ENCODE measurements at places on chromosomes 7 and 10.
A peak's percentile ranks its signal among the peaks of the same experiment; 100 is the strongest.

- DNase-seq: no peak
Measured at GRCh38 chr7:148589640-148590039, 926 bp upstream of the C7orf33 start.

GRCh38 chr7:126026421-126027088 lies 1096.9 kb upstream of the POT1 start:
- no peak for DNase-seq

GRCh38 chr7:130942211-130942964 lies 208.4 kb upstream of the KLF14 start:
- no peak for DNase-seq

- DNase-seq: no peak
Measured at GRCh38 chr7:68146983-68147382, 1150.3 kb downstream of the TYW1 start.

DNA sequence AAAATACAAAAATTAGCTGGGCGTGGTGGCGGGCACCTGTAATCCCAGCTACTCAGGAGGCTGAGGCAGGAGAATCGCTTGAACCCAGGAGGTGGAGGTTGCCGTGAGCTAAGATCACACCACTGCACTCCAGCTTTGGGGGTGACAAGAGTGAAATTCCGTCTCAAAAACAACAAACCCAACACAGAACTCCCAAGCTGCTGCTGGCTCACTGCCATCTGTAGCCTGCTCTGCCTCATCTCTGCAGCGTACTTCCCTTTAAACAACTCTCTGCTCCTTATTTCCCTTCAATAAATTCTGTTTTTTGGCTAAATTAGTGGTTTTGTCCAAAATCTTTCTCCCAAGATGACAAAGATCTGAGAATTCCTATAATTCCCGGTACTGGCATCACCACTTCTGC lies 189.2 kb upstream of the GALNT17 start:
- DNase-seq: no peak

GRCh38 chr10:48671914-48672595 lies 12.6 kb upstream of the WDFY4 start:
- DNase-seq: no peak

- DNase-seq: no peak
Measured at GRCh38 chr10:74156919-74157289, 5.9 kb downstream of the ADK start.

DNA sequence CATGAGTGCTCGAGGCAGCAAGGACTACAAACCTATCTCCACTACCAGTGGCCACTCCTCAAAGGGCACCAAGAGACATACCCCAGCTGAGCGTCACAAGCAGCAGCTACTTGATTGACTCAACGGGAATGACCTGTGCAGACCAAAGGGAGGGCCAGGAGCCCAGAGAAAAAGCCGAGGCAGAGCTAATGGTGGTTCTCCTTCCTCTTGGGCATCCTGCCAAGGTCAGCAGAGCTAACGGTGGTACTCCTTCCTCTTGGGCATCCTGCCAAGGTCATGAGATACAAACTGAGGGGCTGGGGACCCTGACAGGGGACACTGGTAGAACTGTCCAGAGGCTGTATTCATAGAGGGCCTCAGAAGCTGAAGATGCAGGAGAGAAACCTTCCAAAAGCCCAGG lies 60.4 kb downstream of the FAM53B start:
- no peak for DNase-seq

GRCh38 chr10:114821915-114822443 lies 399 bp downstream of the FHIP2A start:
- peak; percentile 19 for DNase-seq

GRCh38 chr10:88835910-88836221 lies 15.8 kb downstream of the ANKRD22 start:
- DNase-seq: no peak

DNA sequence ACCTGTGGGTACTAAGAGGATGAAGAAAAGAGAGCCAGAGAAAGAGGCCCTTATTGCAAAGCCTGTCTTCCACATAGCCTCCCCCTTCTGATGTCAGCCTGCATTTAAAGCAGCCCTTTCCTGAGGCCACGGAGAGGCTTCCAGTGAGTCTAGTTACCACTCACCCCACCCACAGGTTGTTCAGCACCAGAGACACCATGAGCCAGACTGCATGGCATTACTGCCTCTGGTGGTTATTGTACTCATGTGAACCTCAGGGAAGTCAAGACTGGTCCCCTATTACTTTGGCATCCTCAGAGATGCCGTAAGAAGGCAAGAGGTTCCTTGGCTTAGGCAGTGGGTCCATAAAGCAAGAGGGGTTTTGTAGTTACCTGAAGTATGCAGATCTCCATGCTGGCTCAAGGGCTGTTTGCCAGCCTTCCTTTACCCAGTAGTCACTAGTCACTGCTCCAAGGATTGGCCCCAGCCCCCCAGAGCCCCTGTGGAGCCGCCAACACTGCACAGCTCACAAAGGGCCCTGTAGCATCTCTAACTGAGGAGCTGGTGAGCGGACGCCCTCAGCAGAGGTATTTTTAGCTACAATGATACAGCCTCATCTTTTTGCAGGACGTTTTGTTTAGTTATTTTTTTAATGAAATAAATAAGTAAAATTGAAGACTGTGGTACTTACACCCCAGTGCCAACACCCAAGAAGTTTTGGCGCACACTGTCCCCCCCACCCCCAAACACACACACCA lies 20.7 kb downstream of the LRRC4 start:
- DNase-seq: no peak

DNA sequence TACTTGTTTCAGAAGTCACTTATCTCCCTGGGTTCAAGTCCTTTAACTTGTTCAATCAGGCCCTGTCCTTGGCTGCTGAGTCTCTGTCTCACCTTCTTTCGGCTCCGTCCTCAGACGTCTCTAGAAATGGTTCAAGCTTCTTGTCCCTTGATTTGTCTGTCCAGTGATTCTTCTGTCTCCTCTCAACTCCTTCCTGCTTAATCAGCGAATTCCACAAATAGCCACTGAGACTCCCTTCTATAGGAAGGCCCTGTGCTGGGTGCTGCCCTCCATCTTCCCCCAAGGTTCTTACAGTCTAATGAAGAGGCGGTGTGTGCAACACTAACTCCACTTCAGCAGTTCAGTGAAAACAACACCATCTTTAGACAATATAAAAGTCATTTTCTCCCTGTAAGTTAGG lies 12.7 kb downstream of the FAM241B start:
- no peak for DNase-seq

DNA sequence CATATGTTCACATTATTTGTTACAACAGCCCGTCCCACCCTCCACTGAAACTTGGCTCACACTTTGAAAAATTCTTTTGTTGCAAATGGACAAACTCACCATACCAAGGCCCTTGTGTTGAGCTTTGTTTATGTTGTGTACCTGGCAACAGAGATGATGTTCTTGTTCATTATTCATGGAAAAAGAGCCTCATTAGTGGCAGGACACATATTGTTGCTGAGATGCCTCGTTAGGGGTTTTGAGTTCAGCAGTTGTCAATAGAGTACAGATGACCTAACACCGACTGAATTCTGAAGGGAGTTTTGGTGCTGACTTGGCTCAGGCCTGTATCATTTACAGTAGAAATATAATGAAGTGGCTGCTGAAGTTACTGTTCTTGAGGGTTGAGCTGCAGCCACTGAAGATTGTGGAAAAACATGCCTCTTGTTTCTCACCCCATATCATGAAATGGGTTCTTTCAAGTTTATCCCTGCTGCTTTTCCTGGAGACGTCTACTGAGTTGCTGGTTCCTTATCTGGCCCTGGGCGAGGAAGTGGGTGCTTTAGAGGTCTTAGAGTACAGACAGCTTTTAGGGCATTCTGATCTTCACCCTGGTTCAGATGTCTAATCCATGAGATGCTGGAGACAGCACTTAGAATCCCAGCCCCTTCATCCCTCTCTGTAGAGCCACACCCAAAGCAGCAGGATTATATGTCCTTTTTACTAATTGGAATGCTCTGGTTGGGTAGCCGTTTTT lies 149.7 kb downstream of the WNT2 start:
- DNase-seq: no peak

DNA sequence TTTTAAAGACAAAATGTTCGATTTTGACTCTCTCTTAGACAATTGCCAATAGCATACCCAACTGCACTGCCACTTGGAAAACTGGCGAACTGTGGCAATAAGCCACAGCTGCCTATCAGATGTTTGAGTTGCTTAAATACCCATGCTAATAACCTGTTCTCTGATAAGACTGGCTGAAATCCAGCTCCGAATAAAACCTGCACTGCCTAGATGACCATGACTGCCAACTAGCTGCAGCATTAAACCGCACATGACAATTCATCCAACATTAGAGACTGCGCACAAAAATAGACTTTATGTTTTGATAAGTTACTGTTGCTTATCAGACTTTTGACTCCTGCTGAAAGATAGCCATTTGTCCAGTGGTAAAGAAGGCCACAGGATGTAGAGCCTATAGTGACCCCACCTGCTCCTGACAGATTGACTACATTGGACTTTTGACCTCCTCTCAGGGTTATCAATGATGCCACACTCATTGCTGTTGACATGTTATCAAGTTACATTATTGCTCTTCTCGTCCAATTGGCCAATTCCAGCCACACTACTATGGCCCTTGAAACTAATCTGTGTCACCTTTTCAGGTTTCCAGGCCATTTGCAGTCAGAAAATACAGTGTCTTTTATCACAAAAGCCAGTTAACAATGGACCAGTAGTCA lies 299.0 kb downstream of the HGF start:
- DNase-seq: no peak

DNA sequence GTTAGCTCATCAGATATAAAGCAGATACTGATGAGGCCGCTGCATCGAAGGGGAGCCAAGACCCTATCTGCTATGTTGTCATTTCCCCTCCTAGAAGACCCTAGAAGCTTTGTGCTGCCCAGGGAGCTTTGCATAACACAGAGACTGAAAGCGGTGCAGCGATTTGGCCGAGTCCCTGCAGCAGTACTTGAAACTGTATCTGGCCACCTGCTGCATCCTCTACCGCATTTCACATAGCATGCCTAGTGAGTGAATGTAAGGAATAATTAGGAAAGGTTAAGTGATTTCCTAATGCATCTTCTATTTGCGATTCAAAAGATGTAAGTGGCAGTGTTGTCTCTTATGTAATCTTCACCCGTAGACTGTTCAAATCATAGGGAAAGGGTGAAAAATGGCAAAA lies 106.7 kb downstream of the LRMDA start:
- no peak for DNase-seq

DNA sequence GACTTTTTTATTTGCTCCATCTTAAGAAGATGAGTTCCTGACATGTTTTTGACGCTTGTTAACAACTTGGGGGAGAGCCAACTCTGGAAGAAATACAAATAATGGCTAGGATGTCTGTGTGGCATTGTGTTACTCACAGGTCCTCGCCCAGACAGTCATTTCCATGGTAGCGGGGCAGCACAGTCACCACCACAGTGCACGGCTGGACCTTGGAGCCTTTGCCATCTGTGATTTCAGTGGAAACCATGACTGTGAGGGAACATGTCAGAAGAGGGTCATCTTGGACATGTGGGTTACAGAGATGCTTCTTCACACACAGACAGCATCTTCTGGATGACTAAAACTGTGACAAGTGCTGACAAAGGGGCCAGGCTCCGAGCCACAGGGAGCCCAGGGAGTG lies 74.5 kb downstream of the PKD1L1 start:
- DNase-seq: peak; percentile 27

DNA sequence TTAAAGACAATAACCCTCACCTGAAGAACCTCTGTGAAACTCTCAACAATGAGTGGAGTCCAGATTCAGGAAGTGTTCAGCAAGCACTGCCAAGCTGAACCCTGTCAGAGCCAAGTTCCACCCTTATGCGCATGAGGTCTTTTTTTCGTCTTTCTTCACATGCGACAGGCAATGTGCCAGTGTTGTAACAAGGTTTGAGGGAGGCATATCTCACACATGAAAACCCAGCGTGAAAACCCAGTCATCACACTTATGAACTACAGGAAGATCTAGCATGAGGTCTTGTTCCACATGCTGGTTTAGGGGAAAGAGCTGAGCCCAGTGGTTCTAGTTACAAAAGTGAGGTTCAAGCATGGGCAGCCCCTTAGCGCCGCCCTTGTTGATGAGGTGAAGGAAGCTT lies 49.7 kb downstream of the RABGEF1 start:
- DNase-seq: no peak

- no peak for DNase-seq
Measured at GRCh38 chr7:64802699-64803098, 8.5 kb downstream of the ZNF138 start.

GRCh38 chr10:51894771-51895578 lies 195.6 kb upstream of the CSTF2T start:
- no peak for DNase-seq

- no peak for DNase-seq
Measured at GRCh38 chr10:63692220-63692896, 171.2 kb downstream of the REEP3 start.

- no peak for DNase-seq
Measured at GRCh38 chr7:135151132-135151531, 3.3 kb downstream of the TMEM140 start.

GRCh38 chr10:26486990-26487850 lies 49.1 kb downstream of the APBB1IP start:
- DNase-seq: no peak

GRCh38 chr10:28400176-28400575 lies 97.3 kb upstream of the MPP7 start:
- no peak for DNase-seq

DNA sequence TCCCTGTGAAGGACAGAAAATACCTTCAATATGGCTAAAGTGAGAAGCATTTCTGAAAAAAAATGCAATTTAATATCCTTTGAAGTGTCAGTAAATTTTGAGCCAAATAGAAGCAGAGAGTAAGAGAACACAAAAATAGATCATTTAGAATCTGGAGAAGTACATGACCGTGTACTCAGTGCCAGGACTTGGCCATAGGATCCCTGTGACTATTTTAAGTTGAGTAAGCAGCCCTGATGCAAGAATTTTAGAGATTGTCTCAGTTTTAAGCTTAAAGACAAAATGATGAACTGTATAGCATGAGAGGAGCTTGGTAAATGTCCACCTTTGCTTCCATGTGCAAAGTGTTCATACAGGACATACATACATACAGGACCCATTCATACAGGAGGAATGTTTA lies 2.5 kb downstream of the PTER start:
- no peak for DNase-seq

DNA sequence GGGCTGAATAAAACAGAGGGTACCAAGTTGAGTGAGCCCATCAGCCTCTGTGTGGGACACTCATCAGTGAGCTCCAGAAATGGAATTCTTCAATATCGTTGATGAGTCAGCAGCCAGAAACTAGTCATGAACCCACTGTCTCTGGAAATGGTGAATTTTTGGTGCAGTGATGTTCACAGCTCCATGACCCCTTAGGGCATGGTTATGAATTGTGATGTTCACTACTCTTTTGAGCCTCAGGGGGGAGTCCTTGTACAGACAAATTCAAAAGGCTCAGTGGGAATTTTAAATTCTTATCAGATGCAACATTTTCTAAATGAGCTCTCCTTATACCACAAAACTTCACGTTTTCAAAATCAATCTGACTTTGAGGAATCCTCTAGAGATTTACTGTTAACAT lies 335.7 kb downstream of the PHTF2 start:
- DNase-seq: peak; percentile 35

GRCh38 chr7:19104811-19105210 lies 12.6 kb downstream of the TWIST1 start:
- DNase-seq: no peak

DNA sequence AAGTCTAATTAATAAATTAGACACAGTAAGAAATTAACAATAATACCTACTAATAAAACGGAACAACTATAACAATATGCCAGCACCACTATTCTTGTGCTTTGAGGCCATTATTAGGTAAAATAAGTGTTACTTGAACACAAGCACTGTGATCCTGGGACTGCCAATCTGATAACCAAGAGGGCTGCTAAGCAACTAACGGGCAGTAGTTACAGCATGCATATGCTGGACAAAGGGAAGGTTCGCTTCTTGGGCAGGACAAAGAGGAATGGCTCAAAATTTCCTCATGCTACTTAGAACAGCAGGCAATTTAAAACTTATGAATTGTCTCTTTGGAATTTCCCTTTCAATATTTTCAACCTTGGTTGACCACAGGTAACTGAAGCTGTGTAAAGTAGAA lies 718.6 kb downstream of the SORCS3 start:
- DNase-seq: no peak

Data from kidney capillary endothelial cell (primary cell).